ENCODE measurements at places on chromosomes 12 and 14. TPM values are rescaled to one million over a fixed set of nuclear protein-coding genes. Genes with fewer than 3 reads are reported as not detected.

- DNase-seq, result no peak
Observed at GRCh38 chr12:66550626-66551025, 128.2 kb downstream of the GRIP1 start.

- no peak for DNase-seq
Observed at GRCh38 chr12:110896559-110896958, 23.8 kb downstream of the MYL2 start.

- no peak for DNase-seq
Observed at GRCh38 chr12:96190413-96191108, 3.6 kb upstream of the ELK3 start.

GRCh38 chr14:63928744-63929174 is 76.0 kb downstream of the SYNE2 start:
- DNase-seq, result no peak

GRCh38 chr12:131799828-131800593 is 28.2 kb upstream of the MMP17 start:
- DNase-seq, result no peak

Gene LIN7A
- 14.4 TPM for total RNA-seq

Gene CCDC197
- 0.74 TPM for total RNA-seq

DNA sequence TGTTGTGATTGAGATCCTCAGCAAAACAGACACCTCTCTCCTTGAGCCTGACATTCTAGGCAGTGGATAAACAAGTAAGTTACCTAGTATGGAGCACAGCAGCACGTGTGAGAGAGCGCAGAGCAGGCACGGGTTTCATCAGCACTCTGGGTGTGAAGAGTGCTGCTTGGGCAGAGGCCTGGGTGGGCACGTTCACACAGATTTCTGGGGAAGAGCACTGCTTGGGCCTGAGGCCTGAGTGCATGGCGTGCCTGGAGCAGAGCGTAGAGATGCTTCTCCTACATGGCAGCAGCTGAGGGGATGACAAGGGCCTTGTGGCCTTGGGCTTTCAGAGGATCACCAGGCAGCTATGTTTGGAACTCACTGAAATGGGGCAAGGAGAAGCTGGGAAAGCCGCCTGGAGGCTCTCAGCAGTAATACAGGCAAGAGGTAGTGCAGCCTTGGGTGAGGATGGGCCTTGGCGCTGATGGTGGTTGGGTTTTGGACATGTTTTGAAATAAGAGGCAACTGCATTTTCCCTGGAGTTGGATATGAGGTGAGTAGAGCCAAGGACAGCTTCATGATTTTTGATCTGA is 17.6 kb downstream of the CKB start:
- DNase-seq, result no peak

GRCh38 chr14:88698651-88699050 is 94.1 kb downstream of the EML5 start:
- DNase-seq, result no peak

DNA sequence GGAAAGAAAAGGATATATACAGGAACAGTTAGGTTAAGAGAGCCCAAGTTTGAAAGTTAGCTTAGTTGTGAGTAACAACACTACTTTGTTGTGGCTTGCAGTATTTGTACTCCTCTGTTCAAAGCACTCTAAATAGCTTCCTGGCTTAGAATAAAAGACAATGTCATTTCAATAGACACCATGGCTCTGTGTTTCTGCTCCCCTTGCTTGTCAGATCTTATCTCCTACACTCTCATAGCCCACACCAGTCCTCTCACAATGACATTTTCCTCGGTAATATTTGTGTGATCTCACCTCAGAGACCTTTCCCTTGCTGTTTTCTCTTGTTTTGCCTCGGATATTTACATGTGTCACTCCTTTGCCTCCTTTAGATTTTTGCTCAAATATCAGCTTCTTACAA is 418.4 kb downstream of the MDGA2 start:
- DNase-seq, result no peak

DNA sequence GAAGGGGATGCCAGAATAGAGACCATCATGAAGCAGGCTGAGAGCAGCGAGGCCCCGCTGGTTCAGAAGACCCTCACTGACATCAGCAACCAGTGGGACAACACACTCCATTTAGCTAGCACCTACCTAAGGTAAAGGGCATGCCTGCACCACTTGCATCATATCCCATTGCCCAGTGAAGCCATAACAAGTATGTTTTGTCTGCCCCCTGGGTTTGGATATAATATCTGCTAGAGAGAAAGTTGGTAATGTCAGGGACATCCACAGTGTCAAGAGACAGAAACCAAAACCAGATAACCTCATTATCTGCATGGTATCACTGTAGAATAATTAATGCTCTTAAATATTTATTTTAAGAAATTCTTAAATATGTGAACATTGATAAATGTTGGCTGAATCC is 173.8 kb downstream of the SYNE2 start:
- DNase-seq, result no peak

GRCh38 chr12:47995981-47996401 is 8.3 kb downstream of the COL2A1 start:
- DNase-seq, result no peak

Gene CYP46A1
- total RNA-seq, result 3.0 TPM
